Activated effector memory CD4-positive, alpha-beta T cell treated with anti-CD3 and anti-CD28 coated beads, Interleukin-2, amount 50 U/mL, for 16 hours (primary cell): ENCODE measurements at places on chromosomes 7 and 10.

DNA sequence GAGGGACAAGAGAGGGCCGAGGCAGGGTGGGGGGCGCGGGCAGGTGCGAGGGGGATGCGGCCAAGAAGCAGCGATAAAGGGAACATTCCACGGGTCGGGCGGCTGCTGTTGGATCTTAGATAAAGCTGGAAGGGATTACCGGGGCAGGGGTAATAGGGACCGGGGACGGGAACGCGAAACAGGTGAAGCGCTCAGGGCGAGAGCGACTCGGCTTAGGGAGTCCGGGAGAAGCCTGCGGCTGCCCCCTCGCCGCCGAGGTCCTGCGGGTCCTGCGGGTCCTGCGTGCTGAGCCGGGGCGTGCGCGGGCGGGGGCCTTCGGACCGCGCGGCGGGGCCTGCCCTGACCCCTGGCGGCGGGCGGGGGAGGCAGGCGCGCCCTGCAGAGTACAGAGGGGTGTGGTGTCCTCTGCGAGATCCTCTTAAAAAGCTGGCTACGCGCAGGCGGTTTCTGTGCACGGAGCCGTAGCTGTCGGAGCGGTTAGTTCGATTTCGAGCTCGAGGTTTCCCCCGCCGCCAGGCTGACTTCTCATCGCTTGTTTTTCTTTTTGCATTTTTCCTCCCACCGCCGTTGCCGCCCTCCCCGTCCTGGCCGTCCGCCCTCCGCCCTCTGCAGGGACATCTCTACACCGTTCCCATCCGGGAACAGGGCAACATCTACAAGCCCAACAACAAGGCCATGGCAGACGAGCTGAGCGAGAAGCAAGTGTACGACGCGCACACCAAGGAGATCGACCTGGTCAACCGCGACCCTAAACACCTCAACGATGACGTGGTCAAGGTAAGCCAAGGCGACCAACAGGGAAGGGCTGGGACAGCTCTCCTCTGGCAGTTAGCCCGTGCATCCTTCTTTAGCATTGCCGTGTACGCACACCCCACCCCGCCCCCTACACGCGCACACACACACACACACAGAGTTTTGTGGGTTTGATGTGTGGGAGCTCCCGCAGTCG lies 1.4 kb downstream of the CAV1 start:
- DNase-seq = peak; percentile 84

DNA sequence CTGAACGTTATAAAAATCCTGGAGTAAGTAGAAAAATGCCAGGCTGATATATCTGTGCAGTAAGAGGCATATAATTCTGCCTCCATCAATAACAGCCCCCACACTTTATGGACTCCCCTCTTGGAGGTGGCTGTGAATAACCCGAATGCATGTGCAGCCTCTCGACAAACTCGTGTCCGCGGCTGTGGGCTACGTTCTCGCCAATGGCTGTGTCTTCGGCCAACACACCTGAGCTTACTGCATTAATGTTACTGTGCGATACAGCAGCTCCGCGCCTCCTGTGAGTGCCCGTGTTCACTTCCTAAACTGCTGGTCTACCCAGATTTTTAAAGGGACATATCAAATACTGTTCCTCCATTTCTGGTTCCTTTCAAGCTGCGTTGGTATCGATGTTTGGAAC lies 209.4 kb downstream of the ADARB2 start:
- DNase-seq = no peak

GRCh38 chr7:155369766-155370165 lies 72.1 kb downstream of the INSIG1 start:
- DNase-seq = no peak

- DNase-seq = no peak
Observed at GRCh38 chr7:5622746-5623145, 158.7 kb downstream of the RNF216 start.

DNA sequence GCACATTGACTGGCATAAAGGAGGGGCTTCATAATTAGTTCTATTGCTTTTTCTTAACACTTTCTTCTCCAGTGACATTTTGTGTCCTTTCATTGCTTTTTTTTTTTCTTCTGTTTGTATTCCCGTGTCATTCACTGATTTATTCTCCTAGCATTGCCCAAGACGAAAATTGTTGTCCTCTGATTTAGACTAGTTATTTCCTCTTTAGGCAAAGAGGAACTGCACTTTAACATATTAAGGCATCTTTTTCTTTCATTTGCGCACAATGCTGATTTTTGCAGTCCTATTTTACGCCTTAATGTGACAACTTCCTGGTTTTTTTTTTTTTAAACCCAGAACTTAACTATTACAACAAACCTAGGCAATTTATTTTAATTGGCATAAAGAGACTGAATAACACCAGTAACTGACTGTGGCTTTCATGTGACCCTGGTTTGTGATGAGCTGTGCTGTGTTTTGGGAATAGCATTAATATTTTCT lies 39.7 kb downstream of the ARID5B start:
- no peak for DNase-seq

- DNase-seq = no peak
Observed at GRCh38 chr7:132225216-132226030, 350.8 kb downstream of the PLXNA4 start.

DNA sequence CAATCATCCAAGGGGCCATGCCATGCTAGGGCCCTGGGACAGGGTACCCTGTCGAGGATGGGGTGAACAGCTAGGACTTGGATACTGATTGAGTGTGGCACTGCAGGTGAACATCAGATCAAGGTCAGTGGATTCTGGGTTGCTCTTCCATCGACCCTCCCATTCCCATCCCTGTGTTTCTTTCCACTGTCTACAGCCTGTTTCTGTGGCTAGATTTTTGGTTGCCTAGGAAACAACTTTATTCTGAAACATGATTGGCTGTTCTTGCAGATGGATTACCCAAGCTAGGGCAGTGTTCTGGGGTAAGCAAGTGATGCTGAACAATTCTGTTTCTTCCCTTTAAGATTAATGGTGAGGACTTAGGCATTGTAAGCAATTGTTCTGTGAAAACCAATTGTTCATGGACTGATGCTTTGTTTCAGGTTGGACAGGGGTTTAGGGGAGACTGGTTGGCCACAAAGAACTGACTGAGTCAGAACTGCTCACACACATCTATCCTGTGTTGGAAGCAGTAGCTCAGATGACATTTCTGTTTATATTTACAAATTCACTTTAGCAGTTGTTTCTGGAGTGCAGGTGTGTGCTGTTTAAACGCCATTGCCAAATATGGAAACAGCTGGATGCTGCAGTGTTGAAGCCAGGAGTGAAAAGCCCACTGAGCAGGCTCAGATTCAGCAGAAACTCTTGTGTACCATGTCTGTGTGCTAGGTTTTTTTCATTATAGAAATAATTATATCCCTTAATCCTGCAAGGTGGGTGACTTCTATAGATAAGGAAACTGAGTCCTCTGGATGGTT lies 102.3 kb upstream of the BTBD16 start:
- no peak for DNase-seq

DNA sequence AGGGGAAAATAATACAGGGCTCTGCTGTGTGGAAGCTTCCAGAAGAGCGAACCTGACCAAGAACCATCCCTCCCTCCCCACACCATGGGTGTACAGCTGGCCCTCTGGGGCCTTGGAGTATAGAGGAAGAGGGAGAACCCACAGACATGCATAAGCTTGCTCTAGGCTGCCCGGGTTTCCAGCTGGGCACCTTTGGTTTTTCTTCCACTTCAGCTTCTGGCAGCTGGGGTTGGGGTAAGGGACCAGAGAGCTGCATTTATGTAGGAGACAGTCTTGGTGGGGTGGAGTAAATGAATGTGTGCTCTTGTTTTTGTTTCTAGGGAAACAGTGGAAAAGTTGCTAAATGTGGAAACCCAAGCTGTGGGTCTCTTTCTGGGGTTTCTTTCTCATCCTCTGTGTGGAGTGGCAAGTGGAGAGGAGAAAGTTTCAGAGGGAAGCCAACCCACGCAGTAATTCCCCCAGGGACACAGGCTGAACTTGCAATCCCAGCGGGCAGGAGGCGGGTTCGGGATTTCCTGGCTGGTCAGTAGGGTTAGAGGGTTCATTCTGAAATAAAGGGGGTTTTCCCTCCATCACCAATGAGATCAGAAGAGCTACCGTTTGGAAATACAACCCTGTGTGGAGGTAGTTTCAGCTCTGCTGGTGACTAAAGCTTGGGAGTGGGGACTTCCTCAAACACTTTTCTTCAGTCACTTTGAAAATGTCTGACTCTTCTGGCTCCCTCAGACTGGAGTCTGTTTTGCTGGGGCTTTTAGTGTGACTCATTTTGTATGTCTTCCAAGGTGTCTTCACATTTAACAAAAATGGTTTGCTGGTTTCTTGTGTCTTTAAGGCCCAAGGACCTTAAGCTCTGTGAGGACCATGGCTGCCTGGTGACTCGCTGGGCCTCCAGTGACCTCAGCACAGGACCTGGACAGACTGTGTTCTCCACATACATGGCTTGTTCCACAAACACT lies 22.2 kb upstream of the SRGN start:
- DNase-seq = peak; percentile 76

DNA sequence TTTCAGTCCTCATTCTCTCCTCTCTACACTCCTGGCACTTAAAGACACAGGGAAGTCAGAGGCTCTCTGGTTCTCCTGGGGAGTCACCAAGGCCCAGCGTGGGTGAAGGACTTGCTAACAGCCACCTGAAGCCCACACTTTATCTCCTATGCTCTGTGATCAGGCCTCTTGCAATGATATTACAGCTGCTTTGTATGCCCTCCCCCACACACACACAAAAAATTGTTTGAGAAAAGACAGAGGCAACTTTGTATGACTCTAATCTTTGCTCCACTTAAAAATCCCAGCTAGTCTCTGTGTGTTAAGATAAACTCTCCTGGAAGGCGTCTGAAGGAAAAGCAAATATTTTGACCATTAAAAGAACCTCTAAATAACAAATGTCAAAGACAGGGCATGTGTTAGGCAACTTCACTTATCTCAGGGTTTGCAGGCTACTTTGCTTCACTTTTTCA lies 507.2 kb downstream of the TNS3 start:
- DNase-seq = no peak

- no peak for DNase-seq
Observed at GRCh38 chr7:109735881-109736280, 1166.2 kb downstream of the DNAJB9 start.

- no peak for DNase-seq
Observed at GRCh38 chr7:92782236-92782635, 54.1 kb downstream of the CDK6 start.

GRCh38 chr10:90641731-90642130 lies 216.1 kb downstream of the HTR7 start:
- no peak for DNase-seq

DNA sequence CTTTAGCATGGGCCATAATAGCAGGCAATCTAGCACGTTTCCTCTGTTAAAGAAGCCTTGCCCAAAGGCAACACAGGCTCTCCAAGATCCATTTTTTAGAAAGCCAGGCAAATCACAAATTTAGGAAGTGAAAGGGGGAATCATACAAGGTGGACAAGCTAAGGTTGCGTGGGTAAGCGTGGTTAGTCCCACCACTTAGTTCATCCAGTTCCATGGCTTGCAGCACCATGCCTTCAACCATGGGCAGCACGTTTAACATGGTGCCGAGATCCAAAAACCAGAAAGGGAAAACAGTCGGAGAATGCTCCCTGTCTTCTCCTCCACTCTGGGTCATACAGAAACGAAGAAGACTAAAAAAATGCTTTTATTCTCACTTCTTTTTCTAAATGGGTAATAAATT lies 234.4 kb upstream of the IMMP2L start:
- no peak for DNase-seq

- DNase-seq = no peak
Observed at GRCh38 chr10:3844491-3845025, 59.5 kb upstream of the KLF6 start.

GRCh38 chr10:92931597-92931996 lies 83.3 kb downstream of the EXOC6 start:
- DNase-seq = no peak

DNA sequence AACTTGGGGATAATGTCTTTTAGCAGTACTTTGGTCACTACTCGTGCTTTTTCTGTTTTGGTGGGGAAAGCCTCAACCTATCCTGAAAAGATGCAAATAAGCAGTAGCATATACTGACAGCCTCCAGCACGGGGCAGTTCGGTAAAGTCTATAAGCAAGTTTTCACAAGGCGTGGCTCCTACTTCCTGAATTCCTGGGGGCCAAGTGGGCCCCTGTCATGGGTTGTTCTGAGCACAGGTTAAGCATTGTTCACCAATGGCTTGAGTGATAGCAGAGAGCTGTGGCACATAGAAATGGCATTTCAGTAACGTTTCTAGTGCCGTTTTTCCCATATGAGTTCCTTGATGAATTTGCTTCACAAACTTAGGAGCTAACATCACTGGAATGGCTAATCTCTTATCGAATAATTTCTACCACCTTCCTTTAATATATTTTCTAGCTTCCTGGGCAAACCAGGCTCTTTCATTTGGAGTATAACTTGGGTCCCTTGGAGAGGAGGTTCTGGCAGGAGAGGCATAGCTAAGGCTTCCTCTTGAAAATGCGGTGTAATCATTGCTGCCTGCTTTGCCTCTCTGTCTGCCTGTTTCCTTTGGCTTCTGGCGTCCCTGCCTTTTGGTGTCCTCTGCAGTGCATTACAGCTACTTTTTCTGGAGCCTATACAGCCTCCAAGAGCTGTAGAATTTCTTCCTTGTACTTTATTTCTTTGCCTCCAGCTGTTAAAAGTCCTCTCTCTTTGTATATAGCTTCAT lies 11.7 kb upstream of the ZNF239 start:
- no peak for DNase-seq

- DNase-seq = no peak
Observed at GRCh38 chr10:35136263-35136815, 9.7 kb downstream of the CREM start.

GRCh38 chr10:114605155-114605797 lies 52.8 kb downstream of the ABLIM1 start:
- no peak for DNase-seq

DNA sequence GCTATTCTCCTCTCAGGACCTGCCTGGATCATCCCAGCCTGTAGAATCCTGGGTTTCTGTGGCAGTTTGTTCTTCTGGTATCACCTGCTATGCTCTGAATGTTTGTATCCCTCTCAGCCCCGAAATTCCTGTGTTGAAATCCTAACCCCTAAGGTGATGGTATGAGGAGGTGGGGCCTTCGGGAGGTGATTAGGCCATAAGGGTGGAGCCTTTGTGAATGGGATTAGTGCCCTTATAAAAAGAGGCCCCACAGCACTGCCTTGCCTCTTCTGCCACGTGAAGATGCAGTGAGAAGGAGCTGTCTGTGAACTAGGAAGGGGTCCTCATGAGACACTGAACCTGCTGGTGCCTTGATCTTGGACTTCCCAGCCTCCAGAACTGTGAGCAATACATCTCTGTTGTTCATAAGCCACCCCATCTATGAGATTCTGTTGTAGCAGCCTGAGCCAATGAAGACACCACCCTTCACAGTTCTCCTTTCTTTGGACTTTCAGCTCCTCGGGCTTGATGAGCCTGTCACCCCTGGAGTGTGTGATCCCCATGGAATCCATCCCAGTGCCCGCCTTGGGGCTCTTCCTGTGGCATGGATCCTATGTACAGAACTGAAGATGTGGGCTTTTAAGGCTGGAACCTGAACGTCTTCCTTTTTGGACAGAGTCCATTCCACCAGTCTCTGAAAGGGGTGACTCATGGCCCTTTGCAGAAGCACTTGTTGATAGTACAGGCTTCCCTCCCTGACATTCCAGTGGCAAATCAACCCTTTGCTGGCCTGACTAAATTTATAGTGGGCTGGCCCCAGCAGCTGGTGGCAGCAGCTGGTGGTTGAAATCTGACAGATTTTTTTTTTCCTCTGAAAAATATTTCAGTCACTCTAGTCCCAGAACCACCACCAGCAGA lies 138.0 kb downstream of the TACC2 start:
- no peak for DNase-seq

- no peak for DNase-seq
Observed at GRCh38 chr10:3179174-3179573, 6.6 kb upstream of the PITRM1 start.

- peak; percentile 88 for DNase-seq
Observed at GRCh38 chr7:5694912-5695726, 86.3 kb downstream of the RNF216 start.

GRCh38 chr7:155850766-155851678 lies 38.8 kb upstream of the SHH start:
- DNase-seq = peak; percentile 13
